ENCODE measurements at places on chromosomes 12 and 14.

DNA sequence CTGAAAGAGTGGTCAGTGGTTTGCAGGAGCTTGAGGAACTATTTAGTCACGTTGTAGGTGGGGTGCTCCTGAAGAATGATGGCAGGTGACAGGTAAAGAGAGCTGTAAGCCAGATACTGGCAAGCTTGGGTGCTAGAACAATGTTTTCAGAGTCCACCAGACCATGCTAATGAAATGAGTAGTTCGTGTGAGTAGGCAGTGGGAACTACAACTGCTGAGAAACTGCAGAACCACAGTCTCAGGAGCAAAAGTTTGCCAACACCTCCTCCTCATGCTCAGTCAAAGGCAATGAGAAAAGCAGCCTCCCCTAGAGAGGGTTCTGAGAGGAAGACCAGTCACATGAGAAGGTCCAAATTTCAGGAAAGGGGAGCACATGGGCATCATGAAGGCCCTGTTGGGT, 91.3 kb downstream of the PRKD1 start:
- no peak for DNase-seq

DNA sequence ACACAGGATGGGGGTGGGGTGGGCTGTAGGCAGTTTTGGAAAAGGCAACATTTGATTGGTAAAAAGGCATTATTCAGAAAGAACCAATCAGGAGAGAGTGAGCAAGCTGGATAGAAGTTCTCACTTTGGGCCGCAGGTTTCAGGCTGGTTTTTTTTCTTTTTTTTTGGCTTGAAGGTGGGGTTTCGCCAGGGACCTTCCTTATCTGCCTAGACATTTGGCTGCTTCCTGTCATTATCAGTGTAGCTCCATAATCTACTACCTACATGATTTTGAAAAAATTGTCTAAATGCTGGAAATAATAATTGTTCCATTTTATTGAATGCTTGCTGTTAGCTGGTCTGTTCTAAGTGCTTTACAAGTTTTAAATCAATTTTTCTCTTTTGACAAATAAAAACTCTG, 649.0 kb downstream of the TMTC2 start:
- no peak for DNase-seq

GRCh38 chr14:65098586-65098985, 3.7 kb downstream of the MAX start:
- DNase-seq = no peak

- DNase-seq = peak; percentile 52
Measured at GRCh38 chr12:47079468-47079980, at the start of the genes AMIGO2 and PCED1B. AMIGO2 (minus strand) TSS chr12:47079959; CDS start chr12:47079002, 957 bp downstream. PCED1B (plus strand) TSS chr12:47079621; CDS start chr12:47235064, 155,443 bp downstream.

DNA sequence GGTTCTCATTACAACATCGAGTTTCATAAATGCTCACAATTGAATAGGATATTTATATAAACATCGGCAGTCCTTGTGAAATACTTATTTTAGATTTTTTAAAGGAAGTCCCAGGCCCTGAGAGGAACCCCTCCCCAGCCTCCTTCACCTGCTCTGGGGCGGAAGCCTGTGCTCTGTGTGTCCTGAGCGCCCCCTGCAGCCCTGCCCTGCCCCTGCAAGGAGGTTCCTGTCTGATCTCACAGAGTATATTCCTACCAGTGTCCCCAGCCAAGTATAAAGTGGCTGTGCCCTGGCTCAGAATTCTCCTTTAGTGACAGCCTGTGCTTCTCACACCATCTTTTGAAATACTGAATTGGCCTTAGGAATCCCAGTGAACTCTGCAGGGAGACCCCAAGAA, 659.5 kb downstream of the TMEM121 start:
- DNase-seq = no peak

DNA sequence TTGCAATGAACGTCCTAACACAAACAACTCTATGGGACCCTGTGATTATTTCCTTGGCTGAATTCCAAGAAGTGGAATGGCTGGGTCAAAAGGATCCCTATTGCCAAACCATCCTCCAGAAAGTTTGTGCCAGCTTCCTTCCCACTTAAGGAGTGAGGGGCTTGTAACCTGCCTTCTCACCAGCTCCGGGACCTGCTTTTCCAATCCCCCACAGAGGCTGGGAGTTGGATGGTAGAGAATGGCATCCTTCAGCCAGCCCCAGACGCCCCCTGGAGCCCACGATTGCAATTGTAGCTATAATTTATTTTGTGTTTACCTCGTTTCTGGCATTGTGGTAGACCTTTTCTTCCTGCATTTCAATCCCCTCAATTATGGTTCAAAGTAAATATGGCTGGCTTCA, 9.7 kb upstream of the ZDHHC22 start:
- no peak for DNase-seq

- DNase-seq = no peak
Measured at GRCh38 chr14:58801086-58801485, 163.3 kb downstream of the DACT1 start.
